Psoas muscle (tissue), 8 donors: ENCODE measurements at places on chromosomes 7 and 10. TPM values are rescaled to one million over a fixed set of nuclear protein-coding genes. Genes with fewer than 3 reads are reported as not detected.
A peak's percentile ranks its signal among the peaks of the same experiment; 100 is the strongest.

- DNase-seq = no peak
Measured at GRCh38 chr7:47427051-47427643, 154.8 kb downstream of the TNS3 start.

DNA sequence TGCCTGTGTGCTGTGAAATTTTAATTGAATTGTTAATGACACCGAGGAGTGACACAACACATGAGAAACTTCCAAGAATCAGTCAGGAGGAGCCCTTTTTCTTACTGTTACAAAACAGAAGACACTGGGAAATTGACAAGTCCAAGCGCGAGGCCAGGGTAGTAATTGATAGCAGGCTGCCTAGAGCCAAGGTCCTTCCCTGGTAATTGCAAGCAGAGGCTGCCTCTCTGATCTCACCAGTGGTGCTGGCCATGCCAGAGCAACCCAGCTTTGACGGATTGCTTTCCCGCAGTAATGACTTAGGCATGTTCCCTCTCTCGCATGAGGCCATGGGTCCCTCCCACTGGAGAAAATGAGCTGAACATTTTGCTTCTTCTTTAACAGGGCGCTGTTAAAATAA, 111.5 kb downstream of the LRMDA start:
- peak; percentile 69 for DNase-seq

DNA sequence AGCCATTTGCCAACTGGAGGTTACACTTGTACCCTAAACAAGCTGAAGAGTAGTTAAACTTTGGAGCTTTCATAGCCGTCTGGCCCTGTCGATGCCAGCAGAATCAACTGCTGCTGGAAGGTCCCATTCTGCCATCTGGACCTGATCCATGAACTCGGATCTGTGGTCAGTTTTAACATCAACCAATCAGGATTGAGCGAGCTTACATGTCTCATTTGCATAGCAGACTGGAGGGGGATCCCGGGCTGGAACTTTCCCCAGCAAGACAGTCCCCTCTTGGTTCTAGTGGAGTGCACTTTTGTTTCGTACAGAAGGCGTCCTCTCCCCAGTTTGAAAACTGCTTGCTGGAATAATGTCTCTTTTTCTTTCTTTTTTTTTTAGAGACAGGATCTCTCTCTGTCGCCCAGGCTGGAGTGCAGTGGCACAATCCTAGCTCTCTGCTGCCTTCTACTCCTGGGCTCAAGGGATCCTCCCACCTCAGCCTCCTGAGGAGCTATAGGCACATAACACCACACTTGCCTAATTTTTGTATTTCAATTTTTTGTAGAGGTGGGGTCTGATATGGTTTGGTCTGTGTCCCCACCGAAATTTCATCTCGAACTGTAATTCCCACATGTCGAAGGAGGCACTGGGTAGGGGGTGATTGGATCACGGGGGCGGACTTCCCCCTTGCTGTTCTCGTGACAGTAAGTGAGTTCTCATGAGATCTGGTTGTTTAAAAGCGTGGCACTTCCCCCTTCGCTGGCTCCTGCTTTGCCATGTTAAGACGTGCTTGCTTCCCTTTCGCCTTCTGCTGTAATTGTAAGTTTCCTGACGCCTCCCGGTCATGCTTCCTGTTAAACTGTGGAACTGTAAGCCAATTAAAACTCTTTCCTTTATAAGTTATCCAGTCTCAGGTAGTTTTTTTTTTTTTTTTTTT, 42.8 kb upstream of the SEPHS1 start:
- no peak for DNase-seq

- DNase-seq = no peak
Measured at GRCh38 chr7:105980645-105981396, 17.8 kb downstream of the CDHR3 start.

- DNase-seq = no peak
Measured at GRCh38 chr7:150003304-150003810, 129.6 kb downstream of the ATP6V0E2 start.

GRCh38 chr7:98464558-98464940, 63.7 kb upstream of the BAIAP2L1 start:
- DNase-seq = no peak

GRCh38 chr10:32315424-32315823, 31.5 kb downstream of the EPC1 start:
- no peak for DNase-seq

DNA sequence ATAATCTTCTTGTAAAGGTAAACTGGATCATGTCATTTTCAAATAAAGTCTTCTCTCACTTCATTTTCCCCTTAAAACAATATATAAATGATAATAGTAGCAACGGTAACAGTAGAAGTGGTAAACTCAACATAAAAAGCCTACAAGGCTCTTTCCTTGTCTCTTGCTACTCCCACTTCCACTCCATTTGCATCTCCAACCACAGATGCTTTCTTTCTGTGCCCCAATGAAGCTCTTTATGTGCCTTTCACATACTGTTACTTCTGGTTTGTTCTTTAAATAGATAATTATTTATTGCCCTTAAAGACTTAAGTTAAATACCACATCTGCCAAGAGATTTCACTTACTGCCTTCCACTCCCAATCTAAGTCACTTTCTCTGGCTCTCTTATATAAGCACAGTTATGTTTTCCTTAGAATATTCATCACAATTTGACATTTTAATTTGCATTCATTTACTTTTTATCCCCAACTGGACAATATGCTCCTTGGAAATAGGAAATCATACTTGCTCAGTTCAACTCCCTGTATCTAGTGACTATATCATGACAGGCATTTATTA, 149.9 kb downstream of the CRPPA start:
- no peak for DNase-seq

- no peak for DNase-seq
Measured at GRCh38 chr10:121653608-121654007, 55.4 kb upstream of the FGFR2 start.

DNA sequence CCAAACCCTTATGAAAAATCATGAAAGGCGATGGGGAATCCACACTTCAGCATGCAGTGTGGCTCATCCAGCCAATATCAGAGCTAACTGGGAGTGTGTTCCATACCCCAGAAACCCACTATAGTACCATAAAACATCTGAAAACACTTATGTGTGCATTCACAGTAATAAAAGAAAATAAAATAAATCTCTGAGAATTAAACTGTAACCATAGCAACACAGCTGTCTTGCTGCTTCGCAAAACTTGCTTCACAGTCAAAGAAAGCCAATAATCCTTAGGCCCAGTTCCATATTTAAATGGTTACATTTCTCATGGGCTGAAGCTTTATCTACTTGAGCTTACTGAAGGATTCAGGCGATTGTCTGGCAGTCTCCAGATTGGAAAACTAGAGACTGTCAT, 19.9 kb upstream of the POLR1F start:
- no peak for DNase-seq

DNA sequence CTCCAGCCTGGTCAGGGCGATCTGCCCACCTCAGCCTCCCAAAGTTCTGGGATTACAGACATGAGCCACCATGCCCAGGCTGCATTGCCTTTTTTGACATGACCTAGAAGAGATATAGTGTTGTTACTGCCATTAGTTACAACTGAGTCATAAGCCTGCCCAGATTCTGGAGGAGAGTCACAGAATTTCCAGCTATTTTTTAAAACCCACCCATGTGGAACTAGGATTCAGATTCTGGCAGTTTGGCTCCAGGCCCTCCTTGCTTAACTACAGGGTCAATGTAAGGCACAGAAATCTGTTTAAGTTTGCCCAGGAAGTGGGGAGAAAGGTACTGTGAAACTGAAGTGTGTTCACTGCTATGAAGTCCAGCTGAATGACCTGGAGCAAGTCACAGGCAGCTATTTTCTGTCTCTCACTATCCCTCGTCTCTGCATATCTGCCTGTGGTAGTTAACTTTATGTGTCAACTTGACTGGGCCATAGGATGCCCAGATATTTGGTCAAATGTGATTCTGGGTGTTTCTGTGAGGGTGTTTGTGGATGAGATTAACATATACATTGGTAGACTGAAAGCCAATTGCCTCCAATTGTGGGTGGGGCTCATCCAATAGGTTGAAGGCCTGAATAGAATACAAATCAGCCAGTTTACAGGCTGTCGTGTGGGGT, 8.4 kb upstream of the MARVELD1 start:
- DNase-seq = no peak

- no peak for DNase-seq
Measured at GRCh38 chr10:33674986-33675599, 340.6 kb upstream of the NRP1 start.

DNA sequence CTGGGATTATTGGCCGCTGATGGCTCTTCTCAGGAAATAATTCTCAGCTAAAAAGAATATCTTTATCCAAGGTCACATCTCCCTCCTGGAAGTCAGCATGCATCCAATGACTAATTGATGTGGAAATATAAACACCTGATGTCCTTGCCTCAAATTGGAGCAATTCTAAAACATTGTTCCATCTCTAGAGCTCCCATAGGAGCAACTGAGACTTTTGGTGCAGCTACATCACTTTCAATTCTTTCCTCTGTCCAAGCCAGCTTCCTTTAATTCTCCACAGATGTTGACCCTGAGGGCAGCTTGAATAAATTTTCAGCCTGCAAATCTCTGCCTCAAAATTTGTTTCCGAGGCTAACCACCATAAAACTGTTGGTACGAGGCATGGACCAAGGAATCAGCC, 43.9 kb upstream of the KCND2 start:
- no peak for DNase-seq

Gene HABP2
- total RNA-seq = 0.16 TPM

Gene SEC31B
- total RNA-seq = 2.9 TPM

Gene ADAMTS14
- 0.06 TPM for total RNA-seq

Gene ZEB1
- 92.0 TPM for total RNA-seq

Gene GPR141
- total RNA-seq = not detected

Gene SPDYE2B
- not detected for total RNA-seq

Gene LRRN3
- 0.30 TPM for total RNA-seq

Gene DRGX
- not detected for total RNA-seq

Gene VENTX
- 0.32 TPM for total RNA-seq

Gene TAS2R3
- total RNA-seq = 0.25 TPM
